ENCODE measurements at places on chromosomes 16 and 17.

GRCh38 chr17:6648181-6648580, 3.2 kb downstream of the MED31 start:
- no peak for DNase-seq

DNA sequence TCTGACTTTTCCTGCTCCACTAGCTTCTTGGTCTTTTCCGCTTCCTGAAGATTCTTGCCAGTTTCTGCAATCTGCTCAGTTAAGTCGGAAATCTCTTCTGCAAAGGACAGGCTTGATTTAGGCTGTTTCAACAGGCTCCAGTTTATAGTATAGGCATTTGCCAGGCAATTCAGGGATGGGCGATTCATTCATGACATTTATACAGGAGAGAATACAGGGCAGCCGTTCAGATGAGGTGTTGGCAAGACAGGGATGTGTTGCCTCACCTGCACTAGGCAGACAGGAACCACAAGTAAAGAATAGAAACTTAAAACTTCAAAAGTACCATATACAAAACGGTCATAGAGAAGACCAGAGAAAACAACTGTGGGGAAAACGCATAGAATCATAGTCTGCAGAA, 61.7 kb downstream of the MYH13 start:
- DNase-seq: no peak

DNA sequence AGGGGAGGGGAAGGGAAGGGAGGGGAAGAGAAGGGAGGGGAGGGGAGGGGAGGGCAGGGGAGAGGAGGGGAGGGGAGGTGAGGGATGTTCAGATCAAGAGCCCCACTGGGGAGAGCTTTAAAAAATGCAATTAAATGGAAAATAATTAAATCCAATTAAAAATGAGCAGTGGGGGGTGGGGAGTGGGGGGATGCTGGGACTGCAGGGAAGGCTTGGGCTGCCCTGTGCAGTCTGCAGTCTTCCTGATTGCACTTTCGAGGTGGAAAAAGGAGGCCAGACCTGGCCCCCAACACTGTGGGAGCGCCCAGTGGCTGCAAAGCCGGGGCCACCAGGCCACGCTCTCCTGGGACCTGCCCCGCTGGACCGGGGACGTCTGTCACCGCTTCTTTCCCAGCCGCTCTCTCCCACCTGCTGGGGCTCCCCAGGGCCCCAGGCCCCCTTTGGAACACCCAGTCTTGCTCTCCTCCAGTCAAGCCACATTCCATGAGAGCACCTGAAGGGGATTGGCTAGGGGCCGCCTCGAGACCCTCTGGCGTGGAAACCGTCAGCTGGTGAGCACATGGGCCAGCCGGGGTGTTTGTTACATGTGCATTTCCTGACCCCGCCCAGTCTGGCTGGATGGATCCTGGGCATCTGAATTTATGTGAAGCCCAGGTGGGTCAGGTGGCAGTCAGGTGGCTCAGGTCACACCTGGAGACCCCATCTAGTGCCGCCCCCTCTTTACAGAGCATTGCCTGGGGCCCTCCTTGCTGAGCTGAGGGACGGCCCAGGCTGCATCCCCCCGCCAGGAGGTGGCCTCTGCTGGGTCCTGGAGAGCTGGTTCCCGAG, 37.6 kb upstream of the CBFA2T3 start:
- DNase-seq: no peak

DNA sequence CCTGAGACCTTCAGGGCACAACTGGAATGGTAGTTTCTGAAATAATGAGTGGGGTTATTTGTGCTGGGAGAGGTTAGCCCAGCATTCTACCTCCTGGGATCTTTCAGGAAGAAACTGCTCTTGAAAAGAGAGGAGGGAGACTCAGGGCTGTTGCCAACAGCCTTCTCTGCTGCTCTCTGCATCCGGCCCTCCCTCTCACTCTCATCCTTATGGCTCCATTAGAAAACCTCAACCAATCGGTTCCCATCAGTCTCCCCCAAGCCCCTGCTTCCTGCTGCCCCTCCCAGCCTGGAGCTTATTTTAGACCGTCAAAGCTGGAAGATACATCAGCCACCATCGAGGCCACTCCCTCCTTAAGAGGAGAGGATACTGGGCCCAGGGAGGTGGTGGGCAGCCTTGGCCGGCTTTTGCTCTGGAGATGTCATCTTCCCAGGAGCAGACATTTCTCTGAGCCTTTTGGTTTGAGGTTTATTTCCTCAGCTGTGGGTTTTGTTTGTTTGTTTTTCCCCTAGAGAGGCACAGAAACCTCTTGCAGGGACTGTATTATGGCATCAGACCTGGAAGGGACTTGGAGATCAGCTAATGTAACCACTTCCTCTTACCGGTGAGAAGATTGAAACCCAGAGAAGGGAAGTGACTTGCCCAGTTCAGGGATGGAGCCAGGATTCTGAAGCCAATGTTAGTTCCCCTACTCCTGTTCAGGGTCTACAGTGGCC, 2.7 kb downstream of the MPRIP start:
- DNase-seq: peak; percentile 87

DNA sequence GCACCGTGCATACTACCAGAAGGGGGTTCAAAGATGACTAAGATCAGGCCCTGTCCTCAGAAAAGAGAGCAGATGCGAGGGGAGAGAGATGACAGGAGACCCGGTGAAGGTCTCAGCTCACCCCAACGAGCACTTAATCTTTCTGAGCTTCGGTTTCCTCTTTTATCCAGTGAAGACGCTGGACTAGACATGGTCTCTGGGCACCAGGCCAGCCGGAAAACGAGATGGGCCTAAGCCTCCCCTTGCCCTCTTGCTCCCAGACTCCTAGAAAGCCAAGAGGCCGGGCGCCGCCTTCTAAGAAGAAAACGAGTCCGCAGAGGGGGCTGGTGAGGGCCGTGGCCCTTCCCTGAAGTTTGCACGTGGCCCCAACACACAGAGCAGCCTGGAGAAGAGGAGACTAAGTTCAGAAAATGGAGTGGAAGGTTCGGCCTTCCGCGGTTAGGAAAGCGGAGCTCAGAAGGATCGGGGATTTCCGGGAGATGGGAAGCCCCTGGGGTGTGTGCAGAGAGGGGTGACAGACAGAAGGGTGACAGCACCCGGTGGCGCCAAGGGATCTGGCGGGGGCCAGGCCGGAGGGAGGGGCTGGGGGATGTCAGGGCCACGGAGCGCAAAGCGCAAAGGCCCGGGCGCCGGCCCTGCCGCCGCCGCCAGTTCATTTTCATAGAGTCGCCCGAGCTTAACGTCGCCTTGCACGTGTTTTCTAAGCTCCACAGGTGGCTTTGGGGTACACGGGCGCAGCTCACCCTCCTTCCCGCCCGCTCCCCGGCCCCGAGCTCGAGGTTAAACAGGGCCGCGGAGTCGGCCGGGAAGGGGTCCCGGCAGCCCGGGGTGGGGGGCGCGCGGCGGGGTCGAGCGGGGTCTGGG, 42.1 kb upstream of the BHLHA9 start:
- DNase-seq: no peak

- no peak for DNase-seq
These were observed 708 bp upstream of the NFAT5 start for GRCh38 chr16:69564845-69565670.

DNA sequence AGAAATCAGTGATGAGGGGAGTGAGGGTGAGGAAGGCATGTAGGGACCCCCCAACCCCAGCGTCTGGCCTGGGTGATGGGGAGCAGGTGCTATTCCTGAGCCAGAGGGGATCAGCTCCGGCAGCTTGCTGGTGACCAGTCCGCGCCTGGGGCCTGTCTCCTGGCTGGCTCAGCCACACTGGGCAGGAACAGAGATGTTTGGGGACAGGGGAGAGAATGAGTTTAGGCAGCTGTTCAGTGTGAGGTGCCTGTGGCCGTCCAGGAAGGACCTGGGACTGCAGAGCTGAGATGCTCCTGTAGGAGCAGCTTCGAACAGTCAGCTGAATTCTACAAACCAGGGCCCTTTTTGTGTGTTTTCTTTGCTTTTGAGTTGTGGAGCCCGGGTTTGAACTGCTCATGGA, 23.2 kb upstream of the SPNS2 start:
- no peak for DNase-seq

- no peak for DNase-seq
These were observed 10.2 kb downstream of the MAP3K14 start for GRCh38 chr17:45306623-45307022.

DNA sequence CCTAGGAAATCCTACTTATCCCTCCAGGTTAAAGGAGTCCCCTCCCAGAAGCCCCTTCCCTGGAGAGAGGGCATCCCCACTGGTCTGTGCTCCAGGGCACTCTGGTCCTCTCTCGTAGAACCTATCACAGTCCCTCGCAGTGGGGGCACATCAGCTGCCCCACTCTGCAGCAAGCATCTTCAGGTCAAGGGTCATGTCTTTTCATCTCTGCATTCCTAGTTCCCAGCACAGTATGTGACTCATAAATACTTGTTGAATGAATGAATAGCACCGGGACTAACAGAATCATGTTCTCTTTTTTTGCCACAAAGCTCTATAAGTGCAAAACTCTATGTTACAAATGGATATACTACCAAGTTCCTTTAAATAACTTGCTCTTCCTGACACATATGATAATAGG, 36.0 kb downstream of the RNF157 start:
- DNase-seq: peak; percentile 79

- peak; percentile 24 for DNase-seq
These were observed 1297.6 kb upstream of the GOT2 start for GRCh38 chr16:60031740-60032139.

DNA sequence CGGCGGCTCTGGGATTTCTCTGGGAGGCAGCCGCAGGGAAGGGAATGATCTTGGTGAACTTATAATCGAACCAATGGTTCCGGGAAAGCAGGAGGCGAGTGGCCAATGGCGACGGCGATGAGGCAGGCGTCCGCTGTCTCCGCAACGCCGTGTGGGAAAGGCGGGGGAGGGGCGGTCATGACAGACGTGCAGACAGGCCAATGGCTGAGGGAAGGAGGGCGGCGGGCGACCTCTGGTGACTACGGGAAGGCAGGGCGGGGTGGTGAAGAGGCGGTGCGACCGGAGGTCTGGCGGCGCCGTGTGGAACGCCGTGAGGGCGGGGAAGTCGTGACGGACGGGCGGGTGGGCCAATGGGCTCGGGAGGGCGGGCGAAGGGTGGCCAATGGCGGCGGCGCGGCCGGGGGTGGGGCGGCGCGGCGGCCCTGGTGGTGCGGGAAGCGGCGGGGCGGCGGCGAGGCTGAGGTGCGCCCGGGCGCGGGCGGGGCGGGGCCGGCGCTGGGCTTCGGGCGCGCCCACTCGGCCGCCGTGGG, at the start of gene RAB40C:
Gene RAB40C, plus strand, starts transcription at position 409 of the 530 bp plus-strand sequence. CDS start 226 bp downstream, outside the sequence.
- peak; percentile 97 for DNase-seq

- no peak for DNase-seq
These were observed 13.6 kb upstream of the CBFB start for GRCh38 chr16:67015313-67015731.

- no peak for DNase-seq
These were observed 175.5 kb upstream of the RBL2 start for GRCh38 chr16:53258809-53259208.

GRCh38 chr16:57516176-57516725, 20.1 kb downstream of the CCDC102A start:
- no peak for DNase-seq

DNA sequence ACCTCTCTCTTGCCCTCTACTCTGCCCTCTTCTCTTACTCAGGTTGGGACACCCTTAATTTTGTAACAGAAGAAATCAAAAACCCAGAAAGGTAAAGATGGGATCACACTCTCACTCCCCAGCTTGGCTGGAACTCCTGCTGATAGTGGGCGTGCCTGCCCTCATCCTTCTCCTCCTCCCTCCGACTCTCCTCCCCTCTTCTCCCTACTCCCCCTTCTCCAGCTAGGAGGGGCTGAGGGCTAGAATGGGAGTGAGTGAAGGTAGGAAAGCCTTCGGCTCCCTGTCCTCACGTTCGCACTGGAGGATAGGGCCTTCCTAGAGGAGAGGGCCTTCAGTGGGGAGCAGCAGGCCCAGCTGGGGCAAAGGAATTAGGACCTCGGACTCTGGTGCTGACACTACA, 20.3 kb downstream of the SLC7A6OS start:
- no peak for DNase-seq

DNA sequence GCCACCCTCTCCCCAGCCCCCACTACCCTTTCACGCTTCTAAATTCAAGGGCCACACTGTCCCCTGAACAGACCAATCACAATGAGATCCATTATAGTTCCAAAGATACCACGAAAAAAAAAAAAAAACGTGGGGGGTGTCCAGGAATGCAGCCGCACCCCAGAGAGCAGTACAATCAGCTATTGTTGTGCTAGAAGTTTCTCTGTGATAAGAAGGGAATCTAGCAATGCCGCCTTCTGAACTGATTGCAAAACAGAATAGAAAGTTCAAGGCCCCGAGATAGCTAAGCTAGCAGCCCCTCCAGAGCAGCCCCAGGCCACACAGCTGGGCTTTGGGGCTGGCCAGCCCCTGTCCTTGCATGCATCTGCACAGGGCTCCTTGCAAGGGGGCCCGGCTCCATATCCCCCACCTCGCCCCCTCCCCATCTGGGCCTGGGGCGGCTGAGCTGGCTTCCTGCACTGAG, 86.9 kb upstream of the CBX4 start:
- DNase-seq: no peak

DNA sequence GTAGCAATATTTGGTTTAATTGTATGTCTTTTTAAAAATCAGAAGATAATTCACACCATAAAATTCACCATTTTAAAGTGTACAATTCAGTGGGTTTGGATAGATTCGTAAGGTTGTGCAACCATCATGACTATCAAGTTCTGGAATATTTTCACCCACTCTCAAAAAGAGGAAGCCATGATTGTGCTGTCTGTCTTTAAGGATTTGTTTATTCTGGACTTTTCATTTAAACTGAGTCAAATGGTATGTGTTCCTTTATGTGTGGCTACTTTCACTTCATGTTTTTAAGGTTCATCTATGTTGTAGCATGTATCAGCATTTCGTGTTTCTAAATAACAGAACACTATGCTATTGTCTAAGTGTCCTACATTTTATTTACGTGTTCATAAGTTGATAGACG, 68.1 kb upstream of the CPHXL start:
- DNase-seq: no peak

GRCh38 chr16:1159325-1159972, 6.5 kb downstream of the CACNA1H start:
- DNase-seq: no peak

DNA sequence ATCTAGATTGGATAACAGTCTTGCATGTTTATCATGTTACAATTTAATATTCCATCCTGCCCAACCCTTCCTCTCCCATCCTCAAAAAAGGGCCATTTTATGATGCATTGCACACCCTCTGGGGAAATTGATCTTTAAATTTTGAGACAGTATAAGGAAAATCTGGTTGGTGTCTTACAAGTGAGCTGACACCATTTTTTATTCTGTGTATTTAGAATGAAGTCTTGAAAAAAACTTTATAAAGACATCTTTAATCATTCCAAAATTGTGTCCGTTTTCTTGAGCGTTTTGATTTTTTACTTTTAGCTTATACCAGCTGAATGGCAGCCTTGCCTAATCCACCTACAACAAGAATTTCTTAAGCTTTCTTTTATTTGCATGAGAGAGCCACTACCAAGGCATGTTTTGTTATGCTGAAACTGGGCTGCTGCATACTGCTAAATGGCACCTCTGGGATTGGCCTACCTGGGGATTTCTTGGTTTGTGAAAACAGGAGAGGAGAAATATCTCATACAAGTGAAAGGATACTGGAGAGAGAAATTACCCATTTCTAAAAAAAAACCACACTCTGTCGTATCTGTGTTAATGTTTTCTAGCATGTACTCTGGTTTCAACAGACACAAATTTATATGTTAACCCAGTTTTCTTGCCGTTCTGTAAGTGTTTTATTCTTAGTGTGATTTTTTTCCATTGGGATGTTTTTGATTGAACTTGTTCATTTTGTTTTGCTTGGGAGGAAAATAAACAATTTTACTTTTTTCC, 52.2 kb downstream of the TUBD1 start:
- DNase-seq: peak; percentile 52
